ENCODE measurements at places on chromosomes 6 and 20.

GRCh38 chr20:47020231-47020630, 125.6 kb downstream of the EYA2 start:
- no peak for DNase-seq

DNA sequence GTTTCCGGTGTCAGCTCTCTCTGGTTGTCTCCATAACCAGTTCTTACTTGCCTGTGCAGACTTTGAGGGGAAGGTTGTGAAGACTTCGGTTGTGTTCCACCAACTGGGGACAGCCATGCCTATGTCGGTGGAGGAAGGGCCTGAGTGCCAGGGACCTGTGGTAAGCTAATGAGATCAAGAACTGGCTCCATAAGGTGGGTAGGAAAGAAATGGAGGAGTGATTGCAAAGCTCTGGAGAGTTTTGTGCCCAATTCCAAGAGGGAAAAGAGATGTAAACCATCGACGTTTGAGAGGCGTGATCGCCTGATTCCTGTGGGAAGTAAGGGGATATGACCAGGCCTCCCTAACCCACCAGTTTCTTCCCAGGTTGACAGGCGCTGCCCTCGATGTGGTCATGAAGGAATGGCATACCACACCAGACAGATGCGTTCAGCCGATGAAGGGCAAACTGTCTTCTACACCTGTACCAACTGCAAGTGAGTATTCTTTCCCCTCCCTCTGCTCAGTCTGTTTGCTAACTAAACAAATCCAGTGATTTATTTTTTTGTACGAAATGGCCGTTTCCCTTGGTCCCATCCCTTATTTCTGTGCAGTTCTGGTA, 893 bp downstream of the POLR1H start:
- no peak for DNase-seq

DNA sequence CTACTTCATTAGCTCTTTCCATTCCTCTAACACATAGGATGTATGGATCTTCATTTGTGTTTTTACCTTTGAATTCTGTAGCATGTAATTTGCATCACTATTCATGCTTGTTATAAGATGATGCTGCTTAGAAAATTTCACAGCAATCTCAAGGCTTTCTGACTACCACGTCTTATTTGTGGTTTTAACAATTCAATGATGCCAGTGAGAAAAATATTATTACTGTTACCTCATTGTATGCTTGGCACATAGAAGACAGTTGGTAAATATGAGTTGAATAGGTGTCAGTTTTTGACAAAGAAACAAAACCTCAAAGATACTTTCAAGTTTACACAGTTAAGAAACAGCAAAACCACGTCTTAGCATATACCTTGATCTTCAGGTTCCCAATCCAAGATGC, 428.6 kb downstream of the TFAP2A start:
- no peak for DNase-seq

DNA sequence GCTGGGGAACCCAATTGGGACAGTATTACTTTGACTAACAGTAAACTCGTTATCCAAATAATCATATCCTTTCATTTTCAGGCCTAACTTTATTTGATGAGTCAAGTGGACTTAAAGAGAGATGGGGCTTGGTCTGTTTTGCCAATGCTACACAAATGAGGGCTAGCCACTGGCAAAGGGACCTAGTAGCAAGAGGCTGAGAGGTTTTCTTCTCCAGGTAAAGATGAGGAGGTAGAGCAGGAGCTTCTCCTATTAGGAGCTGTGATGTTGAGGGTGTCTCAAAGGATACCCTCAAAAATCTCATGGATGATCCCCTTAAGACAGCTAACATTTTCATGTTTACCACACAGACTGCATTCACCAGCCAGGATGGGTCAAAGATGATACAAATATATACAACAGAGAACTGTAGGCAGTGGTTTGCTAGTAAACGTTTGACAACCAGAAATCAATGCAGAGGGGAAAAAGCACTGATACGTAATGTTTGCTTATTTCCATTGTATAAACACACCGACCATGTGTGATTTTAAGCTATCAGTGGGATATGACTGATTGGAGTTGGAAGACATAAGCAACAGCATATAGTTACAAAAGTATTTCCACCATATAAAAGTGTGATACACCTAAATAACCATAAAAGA, 153.3 kb downstream of the IBTK start:
- DNase-seq: no peak

DNA sequence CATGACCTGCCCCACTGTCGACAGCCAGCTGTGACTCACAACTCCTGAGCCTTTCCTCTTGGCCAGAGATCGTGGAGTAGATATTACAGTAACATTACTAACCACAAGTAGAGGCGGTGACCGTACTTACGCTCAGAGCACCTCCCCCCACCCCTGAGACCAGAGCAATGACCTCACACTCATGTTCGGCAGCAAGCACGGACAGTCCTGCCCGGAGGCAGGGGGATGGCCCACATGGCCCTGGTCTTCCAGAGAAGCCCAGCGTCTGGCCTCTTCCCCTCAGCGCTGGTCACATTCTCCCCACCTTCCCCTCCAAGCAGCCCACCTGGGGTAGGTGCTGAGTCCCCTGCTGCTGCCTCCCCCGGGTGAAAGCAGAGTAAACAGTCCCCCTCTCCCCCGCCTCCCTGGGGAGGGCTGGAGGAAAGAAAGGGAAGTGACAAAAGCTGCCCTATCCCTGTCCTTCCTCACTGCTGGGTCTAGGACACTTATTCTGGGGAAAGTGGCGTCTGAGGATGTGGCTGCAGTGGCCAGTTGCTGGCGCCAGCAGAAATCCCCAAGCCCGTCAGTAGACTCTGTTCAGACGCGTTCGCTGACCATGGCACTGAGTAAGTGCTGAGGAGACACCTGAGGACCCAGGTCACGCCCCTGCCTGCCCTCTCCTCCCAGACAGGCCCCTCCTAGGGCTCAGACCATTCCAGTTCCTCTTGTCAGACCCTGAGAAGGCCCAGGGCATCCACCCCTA, 68.5 kb downstream of the MRPL14 start:
- no peak for DNase-seq

DNA sequence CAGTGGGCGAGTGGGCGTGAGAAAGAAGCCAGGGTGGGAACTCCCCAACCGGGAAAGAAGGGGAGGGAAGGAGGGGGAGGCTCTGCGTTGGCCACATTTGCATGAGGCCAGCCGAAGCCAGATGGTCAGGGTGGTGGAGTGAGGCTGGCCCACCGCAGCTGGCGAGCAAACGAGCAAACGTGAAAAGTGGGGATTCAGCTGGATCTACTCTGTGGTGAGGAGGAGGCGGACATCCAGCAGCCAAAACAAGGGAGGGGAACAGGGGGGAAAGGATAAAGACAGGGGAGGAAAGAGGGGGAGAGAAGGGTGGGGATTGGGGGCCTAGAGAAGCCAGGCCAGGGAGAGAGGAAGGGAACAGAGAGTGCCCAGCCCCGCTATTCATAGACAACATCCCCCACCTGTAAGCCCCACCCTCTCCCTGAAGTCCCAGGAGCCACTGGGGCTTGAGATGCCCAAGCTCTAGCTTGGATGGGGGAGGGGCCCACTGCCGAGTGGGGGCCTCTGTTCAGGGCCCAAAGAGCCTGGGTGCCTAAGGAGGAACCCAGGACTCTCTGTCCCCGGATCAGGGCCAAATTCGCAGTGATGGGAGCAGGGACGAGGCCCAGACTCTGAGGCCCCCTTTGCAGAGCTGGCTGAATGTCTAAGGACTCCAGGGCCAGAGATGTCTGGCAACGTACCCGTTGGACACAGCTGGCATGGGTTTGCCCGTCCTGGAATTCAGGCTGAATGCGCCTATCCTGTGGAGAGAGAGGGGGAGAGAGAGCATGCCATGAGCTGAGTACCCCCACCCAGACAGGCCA, 45.1 kb downstream of the CPNE5 start:
- DNase-seq: peak; percentile 91

- no peak for DNase-seq
These were observed 1.1 kb upstream of the SIM1 start for GRCh38 chr6:100465701-100466409.

DNA sequence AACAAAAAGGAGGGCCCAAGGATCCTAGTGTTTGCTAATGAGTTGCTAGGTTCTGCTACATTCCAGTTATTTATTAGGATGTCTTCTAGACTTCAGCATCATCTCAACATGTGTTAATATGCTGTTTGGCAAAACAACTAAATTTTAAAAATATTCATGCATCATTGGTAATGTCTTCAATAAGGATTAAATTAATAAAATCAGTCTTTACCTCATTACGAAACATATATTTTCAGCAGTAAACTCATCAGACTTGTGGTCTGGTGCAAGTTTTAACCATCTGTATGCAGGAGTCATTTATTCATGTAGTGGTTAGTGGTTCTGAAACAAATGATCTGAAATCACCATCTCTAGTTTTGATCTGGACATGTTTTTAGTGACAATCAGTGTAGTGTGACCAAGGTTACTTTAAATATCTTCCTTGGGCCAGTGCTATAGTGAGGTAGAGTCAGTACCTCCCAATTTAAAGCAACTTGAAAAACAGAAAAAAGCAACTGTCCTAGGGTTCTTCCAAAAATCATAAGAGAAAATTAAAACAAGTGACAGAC, 85.0 kb upstream of the KCNK16 start:
- DNase-seq: no peak

GRCh38 chr20:49045440-49046086, 549 bp upstream of the CSE1L start:
- DNase-seq: no peak

DNA sequence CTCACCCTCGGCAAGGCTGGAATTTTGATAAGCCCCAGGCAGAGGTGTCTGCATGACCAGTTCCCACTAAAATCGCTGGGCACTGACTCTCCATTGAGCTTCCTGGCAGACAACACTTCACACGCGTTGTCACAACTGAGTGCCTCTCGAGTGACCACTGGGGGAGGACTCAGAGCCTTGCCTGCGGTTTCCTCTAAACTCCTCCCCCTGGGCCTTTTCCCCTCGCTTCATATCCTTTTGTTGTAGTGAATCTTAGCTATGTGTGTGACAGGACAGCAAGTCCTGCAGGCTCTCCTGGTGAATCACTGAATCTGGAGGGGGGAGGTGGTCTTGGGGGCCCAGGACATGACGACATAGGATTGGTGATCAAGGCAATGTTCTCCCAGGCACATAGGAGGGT, 670.8 kb downstream of the PRKN start:
- peak; percentile 64 for DNase-seq
